ENCODE measurements at places on chromosomes 4 and X. TPM values are rescaled to one million over a fixed set of nuclear protein-coding genes. Genes with fewer than 3 reads are reported as not detected.

- H3K4me3 ChIP-seq = no peak overlapping the region
- H3K27me3 ChIP-seq = peaks cover 50% of the 10 kb centered on the region
- H3K4me1 ChIP-seq = no peaks in the 10 kb centered on the region
- no peaks in the 10 kb centered on the region for H3K36me3 ChIP-seq
- DNase-seq = no peak
These were observed 197.8 kb upstream of the AGTR2 start for GRCh38 chrX:115972717-115973116.

DNA sequence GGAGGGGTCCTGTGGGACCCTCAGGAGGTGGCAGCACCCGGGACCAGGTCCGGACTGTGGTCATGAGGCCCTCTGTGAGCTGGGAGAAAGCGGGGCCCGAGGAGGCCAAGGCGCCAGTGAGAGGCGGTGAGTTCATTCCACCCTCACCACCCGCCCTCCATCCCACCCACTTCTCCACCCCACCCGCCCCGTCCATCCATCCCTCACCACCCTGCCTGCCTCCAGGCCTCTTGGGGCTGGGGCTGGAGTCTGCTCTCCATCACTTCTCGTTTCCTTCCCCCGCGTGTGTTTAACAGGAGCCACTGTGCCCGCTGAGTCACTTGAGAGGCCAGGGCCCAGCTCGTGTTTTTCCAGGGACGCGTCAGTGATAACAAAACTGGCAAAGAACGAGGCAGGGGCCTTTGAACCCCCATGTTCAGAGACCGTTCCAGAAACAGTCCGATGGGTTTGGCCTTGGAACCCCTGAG lies 6.2 kb downstream of the SH3TC1 start:
- no peak overlapping the region for H3K4me3 ChIP-seq
- peaks cover 25% of the 10 kb centered on the region for H3K36me3 ChIP-seq
- DNase-seq = peak; percentile 27
- H3K4me1 ChIP-seq = no peaks in the 10 kb centered on the region
- no peaks in the 10 kb centered on the region for H3K27me3 ChIP-seq

GRCh38 chr4:16026160-16026761 lies 57.6 kb downstream of the PROM1 start:
- H3K27ac ChIP-seq = no peak overlapping the region
- no peak overlapping the region for H3K4me3 ChIP-seq
- H3K4me1 ChIP-seq = no peaks in the 10 kb centered on the region
- H3K36me3 ChIP-seq = peaks cover 2% of the 10 kb centered on the region

DNA sequence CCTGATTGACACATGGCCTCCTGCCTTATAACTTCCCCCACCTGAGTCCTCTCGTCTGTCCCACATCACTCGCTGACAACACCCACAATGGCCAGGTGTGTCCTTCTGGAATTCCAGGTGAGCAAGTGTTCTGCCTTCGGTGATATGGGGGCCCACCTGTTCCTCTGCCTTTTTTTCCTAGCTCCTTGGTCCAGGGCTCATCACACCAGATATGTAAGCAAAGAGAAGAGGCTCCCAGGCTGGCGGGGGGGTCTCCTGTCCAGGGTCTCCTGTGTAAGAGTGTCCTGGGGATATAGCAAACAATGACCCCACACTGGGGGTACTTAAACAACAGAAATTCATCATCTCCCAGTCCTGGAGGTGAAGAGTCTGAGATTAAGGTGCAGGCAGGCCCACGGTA lies 25.2 kb downstream of the P2RY8 start:
- DNase-seq = no peak
- peaks cover 5% of the 10 kb centered on the region for H3K4me1 ChIP-seq
- no peaks in the 10 kb centered on the region for H3K27me3 ChIP-seq
- no peak overlapping the region for H3K27ac ChIP-seq
- no peak overlapping the region for H3K4me3 ChIP-seq
- H3K36me3 ChIP-seq = no peaks in the 10 kb centered on the region

- no peak overlapping the region for H3K4me3 ChIP-seq
- H3K27ac ChIP-seq = no peak overlapping the region
- no peaks in the 10 kb centered on the region for H3K4me1 ChIP-seq
- no peaks in the 10 kb centered on the region for H3K36me3 ChIP-seq
- peaks cover 4% of the 10 kb centered on the region for H3K27me3 ChIP-seq
These were observed 577.4 kb upstream of the FTHL17 start for GRCh38 chrX:31649201-31649600.

GRCh38 chr4:13176741-13177142 lies 307.4 kb downstream of the RAB28 start:
- peak; percentile 37 for DNase-seq
- H3K4me1 ChIP-seq = no peaks in the 10 kb centered on the region
- H3K27me3 ChIP-seq = no peaks in the 10 kb centered on the region

- no peaks in the 10 kb centered on the region for H3K36me3 ChIP-seq
- no peak overlapping the region for H3K4me3 ChIP-seq
- no peak overlapping the region for H3K27ac ChIP-seq
- no peak for DNase-seq
- no peaks in the 10 kb centered on the region for H3K4me1 ChIP-seq
These were observed 41.4 kb downstream of the MAML3 start for GRCh38 chr4:140112576-140112975.

- peaks cover 39% of the 10 kb centered on the region for H3K27me3 ChIP-seq
- no peaks in the 10 kb centered on the region for H3K4me1 ChIP-seq
- no peak overlapping the region for H3K4me3 ChIP-seq
- no peak overlapping the region for H3K27ac ChIP-seq
- no peak for DNase-seq
These were observed 10.3 kb downstream of the HELT start for GRCh38 chr4:185028625-185029024.

DNA sequence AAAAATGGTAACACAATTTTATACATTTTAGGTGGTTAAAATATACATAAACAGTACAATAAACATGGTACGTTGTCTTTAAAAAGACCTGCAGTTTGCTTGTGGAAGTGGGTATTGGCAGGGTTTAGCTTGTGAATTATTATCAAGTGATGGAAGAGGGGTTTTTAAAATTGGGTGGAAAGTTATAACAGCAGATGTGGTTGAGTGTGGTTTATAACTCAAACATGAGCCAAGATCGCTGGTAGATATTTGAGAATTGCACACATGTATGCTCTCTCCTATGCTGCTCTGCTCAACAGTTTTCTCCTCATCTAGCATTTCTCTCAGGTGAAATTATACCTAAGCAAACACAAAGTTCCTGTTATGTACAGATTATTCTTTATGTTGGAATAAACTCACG lies 14.0 kb downstream of the EPGN start:
- H3K27me3 ChIP-seq = no peaks in the 10 kb centered on the region
- no peak for DNase-seq
- no peak overlapping the region for H3K4me3 ChIP-seq
- H3K27ac ChIP-seq = no peak overlapping the region
- H3K36me3 ChIP-seq = no peaks in the 10 kb centered on the region

DNA sequence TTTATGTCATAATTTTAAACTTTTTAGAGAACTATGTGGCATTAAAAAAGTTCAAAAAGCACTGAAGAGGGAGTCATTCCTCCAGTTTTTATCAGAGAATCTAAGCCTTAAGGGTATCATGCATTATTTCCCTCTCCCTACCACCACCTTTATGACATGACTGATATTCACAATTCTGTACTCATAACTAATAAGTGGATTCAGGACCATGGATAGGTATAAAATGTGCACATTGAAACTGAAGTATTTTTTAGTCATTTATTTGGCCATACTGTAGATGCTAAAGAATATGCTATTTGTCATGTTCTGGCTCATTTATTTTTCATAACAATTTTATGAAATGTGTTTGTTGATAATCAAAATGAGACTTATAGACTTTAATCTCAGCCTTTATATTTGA lies 897.5 kb upstream of the AGA start:
- H3K36me3 ChIP-seq = no peaks in the 10 kb centered on the region
- no peaks in the 10 kb centered on the region for H3K27me3 ChIP-seq
- H3K27ac ChIP-seq = no peak overlapping the region
- H3K4me3 ChIP-seq = no peak overlapping the region
- H3K4me1 ChIP-seq = no peaks in the 10 kb centered on the region
- no peak for DNase-seq

The USP51 gene
- total RNA-seq = 4.4 TPM

The EGFL6 gene
- total RNA-seq = 58.7 TPM

The SNX25 gene
- total RNA-seq = 95.4 TPM

The MAPK10 gene
- 43.1 TPM for total RNA-seq

The TMEM255A gene
- total RNA-seq = 0.54 TPM

The PSAPL1 gene
- total RNA-seq = not detected

Data from lung (tissue), 17 donors.